ENCODE measurements at places on chromosomes 11 and 22.
A peak's percentile ranks its signal among the peaks of the same experiment; 100 is the strongest.

DNA sequence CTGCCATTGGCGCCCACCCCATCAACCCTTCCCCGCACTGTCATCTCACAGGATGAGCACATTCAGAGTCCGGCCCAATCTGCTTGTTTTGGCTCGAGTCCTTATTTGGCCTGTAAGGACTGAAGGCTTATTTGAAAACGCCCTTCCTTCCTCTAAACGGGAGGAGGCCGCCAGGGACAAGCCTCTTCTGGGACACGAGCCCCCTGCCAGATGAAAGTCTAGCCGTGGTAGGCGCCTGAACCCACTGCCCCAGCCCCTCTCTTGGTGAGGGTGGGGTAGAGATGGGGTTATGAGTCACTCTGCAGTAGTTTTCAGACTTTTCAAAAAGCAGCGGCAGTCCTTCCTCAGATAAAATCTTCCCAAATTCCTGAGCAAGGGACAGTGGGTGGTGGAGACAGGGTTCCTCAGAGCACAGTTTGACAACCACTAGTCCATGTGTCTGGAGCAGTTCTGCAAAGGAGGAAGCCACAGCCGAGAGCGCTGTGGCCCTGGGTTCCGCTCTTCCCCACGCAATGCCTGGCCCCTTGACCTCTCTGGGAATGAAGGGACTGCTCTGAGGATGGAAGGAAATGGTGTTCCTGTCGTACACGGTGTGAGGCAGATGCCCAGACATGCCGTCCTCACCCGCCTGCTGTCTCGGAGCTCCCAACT is 57.0 kb downstream of the MYH9 start:
- DNase-seq, result no peak

DNA sequence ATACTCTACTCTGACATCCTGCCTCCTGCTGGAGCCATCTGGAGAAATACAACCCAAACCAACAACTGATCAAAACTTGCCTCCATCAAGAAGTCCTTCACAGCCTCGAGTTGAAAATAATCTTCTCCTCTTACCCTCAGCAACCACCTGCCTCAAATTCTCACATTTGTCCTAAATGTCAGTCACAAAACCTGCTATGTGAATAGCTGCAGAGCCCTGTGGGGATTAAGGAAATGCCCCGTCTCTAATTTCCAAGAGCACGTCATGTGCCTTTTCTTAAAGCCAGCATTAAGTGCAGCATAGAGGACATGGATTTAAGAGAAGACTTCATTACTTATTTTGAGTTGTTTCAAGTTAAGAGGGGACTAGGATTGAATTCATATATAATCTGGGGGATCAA is 105.9 kb downstream of the TRPC6 start:
- DNase-seq, result no peak

- peak; percentile 70 for DNase-seq
Measured at GRCh38 chr11:35040221-35040942, 98.6 kb upstream of the CD44 start.

DNA sequence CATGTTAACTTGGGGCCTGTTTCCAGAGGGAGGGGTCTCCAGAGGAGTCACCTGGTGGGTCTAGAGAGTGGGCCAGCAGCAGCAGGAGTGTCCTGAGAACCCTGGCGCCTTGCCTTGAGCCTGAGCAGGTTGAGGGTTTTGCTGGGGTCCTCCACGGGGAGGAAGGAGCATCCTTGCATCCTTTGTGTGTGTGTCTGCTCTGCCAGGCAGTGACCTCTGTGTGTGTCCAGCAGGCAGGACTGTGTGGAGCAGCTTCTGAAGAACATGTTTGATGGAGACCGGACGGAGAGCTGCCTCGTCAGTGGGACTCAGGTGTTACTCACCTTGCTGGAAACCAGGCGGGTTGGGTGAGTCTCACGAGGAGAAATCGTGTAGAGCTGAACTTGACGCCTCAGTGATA is 55.7 kb downstream of the SBF1 start:
- no peak for DNase-seq

- DNase-seq, result no peak
Measured at GRCh38 chr11:121414141-121414913, 37.8 kb upstream of the SORL1 start.
